Urinary bladder (tissue), 4 donors: ENCODE measurements at places on chromosomes 16 and 17. TPM values are rescaled to one million over a fixed set of nuclear protein-coding genes. Genes with fewer than 3 reads are reported as not detected.
A peak's percentile ranks its signal among the peaks of the same experiment; 100 is the strongest.

GRCh38 chr17:57874434-57875289, 24.8 kb upstream of the MRPS23 start:
- peak; percentile 80 for DNase-seq

- DNase-seq: no peak
Observed at GRCh38 chr16:56048425-56049105, 142.7 kb upstream of the GNAO1 start.

DNA sequence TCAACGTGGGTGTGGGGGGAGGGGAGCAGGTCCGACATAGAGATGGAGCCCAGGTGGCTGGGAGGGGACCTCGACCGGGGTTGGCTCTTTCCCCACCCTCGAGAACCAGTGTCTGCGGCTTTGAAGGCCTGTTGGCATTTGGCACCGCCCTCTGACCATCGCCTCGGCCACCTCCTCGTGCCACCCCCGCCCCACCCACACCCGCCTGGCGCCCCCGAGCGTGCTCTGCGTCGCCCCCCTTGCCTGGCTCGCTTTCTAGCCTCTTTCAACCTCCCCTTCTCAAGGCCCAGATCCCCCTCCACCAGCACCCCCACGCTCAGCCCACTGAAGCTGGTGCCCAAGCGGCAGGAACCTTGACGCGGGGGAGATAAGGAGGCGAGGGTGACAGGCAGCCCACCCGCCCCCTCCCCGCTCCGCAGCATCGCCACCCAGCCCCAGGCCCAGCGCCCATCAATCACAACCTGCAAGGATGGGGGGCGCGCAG, 619 bp downstream of the CACNB1 start:
- DNase-seq: no peak

KRTAP9-2 gene
- total RNA-seq: not detected

KIF1C gene
- total RNA-seq: 26.9 TPM
